Amniotic epithelial cell (primary cell): ENCODE measurements at places on chromosomes 6 and 20.
A peak's percentile ranks its signal among the peaks of the same experiment; 100 is the strongest.

- DNase-seq = no peak
Measured at GRCh38 chr20:32537657-32538525, 47.2 kb downstream of the NOL4L start.

DNA sequence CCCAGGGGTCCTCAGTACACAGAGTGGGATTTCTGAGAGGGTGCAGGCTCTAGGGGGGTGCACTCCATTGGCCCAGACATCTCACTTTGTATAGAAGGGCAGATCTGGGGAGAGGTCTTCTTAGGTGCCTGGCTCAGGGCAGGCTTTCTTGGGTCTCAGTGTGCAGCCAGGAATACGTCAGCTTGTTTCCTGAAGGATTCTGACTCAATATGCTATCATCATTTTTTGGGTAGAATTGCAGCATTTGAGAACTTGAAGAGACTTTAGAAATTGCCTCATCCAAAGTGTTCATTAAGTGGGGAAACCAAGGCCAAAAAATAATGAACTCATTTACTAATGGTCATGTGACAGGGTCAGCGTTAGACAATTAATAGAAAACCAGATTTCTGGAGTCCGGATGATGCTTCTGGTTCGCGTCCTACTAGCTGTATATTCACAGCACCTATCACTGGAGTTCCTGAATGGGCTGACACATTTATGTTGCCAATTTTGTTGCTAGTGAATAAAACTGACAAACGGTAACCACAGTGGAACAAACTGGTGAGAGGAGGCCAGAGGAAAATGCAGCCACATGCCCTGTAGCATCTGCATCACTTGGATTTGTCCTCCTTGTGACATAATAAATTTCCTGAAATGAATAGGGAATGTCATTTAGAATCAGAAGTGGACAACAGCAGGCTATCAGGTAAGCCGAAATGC, 238.9 kb downstream of the TBC1D7 start:
- DNase-seq = no peak

DNA sequence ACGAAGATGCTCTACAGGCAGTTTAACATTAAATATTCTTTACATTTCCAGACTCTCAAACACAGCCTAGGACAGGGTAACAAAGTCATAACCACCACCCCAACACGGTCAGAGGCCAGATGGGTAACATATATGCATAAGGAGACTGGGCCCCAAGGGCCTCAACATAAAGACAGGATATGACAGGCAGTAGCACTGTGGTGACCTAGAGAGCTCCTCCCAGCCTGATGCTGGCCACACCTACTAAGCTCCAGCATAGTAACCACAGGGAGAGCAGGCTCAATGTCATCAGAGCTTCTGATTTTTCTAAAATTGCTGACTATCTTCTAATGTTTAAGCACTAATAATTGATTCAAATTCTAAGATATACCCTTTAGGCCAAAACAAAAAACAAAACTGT, 21.7 kb downstream of the SMLR1 start:
- no peak for DNase-seq

DNA sequence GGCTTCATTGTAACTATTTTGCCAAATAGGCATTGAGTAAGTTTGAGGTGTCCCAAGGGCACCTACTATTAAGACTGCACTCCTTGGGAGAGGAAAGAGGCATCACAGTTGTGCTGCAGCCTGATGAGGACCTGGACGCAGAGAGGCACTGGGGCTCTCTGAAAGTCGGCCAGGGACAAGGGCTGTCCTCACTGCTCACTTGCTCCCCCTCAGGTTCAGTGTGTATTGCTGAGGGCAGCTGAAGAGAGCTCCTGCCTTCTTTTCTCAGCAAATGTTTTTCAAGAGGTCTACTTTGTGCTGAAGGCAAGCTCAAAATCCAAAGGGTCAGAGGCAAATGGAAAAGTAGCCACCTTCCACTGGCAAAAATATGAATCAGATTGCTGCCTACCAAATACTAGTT, 331.8 kb downstream of the RIMS1 start:
- peak; percentile 21 for DNase-seq

GRCh38 chr6:144278659-144279314, 6.3 kb upstream of the UTRN start:
- DNase-seq = no peak

DNA sequence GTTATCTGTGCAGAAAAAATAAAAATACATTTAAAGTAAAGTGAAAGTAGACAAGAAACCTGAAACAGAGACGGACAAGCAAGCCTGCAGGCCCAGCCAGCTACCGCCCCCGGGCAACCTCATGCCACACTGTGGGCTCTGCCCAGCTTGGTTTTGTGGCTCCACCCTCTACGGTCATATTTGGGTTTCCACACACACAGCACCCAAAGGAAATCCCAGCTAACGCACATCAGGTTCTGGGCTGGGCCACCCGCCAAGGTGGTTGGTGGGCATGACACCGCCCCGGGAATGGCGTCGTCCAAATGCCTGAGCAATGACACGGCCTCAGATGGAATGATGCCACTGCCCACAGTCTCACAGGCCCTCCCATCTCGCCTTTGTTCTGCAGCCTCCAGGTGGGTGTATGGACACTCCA, 22.9 kb downstream of the FAM110A start:
- peak; percentile 71 for DNase-seq

DNA sequence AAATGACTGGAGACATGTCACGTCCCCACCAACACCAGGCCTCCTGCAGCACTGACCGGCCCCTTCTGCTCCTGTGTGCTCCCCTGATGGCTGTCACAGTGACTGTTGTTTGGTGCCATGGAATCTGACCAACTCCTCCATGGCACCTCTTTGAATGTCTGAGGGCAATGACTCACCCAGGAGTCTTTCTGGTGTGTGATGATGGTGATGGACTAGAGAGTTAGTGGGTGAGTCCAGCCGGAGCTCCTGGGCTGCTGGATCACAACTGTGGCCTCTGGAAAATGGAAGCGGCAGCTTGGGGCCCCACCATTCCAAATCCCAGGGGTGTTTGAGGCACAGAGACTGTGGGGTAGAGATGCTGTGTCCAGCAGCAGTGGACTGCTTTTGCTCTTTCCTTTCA, 133.3 kb downstream of the TFAP2C start:
- DNase-seq = no peak

DNA sequence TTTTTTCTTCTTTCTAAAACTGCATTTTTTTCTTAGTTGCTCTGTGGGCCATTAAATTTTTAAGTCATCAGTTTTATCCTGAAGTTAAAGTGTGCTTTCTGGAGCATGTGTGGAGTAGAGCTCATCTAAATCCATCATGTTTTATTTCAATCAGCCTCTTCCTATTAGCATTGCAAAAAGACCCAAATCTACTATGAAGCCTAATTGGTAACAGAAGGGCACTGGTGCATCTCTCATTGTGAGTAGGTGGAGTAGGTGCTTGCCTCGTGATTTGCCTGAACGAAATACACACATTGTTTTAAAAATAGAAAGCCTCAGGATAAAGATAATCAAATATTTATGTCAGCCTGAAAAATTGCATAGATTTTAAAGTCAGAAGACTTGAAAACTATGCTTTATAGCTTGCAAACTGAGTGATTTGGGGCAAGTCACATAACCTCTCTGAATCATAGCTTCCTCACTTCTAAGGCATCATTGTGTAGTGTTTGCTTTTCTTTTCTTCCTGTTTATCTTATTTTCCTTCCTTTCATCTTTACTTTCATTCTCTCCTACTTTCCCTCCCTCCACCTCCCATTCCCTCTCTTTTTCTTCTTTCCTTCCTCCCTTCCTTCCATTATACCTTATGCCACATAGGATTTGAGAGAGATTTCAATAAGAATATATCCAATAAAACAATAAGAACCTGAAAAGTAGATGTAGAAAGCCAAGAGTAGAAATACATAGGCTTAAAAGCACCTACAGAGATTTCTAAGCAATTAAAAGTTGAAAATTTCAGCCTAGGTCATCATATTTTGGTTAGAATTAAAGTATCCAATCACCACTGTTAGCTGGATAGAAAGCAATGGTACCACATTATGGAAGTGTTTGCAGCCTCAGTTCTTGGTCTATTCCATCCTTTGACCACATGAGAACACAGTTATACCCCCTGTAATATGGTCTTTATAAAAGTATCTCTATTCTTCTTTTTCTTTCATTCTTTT, 49.6 kb upstream of the RNF146 start:
- no peak for DNase-seq

DNA sequence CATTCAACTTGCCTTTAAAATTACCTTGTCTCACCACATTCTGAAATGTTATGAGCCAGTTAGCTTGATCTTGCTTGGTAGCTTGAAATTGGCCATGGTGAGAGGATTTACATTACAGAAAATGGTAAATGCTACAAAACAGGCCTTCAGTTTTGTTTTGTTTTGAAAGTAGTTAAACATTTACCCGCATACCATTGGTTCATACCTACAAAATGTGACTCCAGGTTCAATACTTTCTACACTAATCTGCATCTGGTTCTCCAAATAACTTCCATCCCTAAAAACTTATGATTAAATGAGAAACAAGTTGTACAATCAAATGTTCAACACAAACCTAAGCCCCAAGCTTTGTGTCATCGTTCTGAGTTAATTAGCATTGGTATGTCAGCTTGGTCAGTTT, 30.5 kb upstream of the MYBL2 start:
- DNase-seq = no peak

DNA sequence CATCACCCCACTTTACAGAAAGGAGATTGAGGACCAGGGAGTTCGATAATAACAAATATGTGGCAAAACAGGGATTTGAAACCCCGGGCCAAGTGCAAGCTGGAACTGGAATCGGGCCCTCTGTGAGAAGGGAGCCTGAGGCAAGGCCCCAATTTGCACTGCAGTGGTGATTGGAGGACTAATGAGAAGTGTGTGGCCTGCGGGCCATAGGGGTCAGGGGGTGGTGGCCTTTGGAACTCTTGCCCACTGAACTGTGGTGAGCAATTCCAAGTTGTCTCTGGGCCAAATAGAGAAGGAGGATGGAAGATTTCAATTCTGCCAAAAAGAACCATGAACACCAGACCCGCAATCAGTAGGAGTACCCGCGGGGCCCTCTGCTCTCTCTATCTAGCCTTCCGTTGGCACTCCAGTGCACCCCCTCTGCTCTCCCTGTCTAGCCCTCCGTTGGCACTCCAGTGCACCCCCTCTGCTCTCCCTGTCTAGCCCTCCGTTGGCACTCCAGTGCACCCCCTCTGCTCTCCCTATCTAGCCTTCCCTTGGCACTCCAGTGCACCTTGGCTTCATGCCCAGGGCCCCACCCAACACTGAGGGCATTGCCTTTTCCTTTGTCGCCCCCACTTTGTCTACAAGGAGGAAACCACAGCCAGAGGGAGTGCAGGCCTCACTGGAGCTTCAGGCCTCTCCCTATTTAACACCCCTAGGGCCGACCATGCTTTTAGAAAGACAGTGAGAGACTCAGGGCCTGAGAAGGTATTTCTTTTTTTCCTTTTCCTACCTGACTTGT, 6.0 kb upstream of the PTPRA start:
- no peak for DNase-seq

GRCh38 chr6:43883847-43884651, 114.0 kb downstream of the VEGFA start:
- no peak for DNase-seq
